ENCODE measurements at places on chromosomes 11 and 22. TPM values are rescaled to one million over a fixed set of nuclear protein-coding genes. Genes with fewer than 3 reads are reported as not detected.

The SLC22A12 gene
- not detected for total RNA-seq

The ABCG4 gene
- 0.49 TPM for total RNA-seq

The PAMR1 gene
- 10.0 TPM for total RNA-seq

The OR5W2 gene
- total RNA-seq = not detected

The ART5 gene
- total RNA-seq = 3.0 TPM

The LRP4 gene
- 13.9 TPM for total RNA-seq

The CSF2RB gene
- total RNA-seq = not detected

The C22orf31 gene
- total RNA-seq = not detected

The TOB2 gene
- total RNA-seq = 15.8 TPM

The LDHAL6A gene
- total RNA-seq = not detected

The KCNJ4 gene
- not detected for total RNA-seq

The FGF4 gene
- total RNA-seq = not detected

The SLC37A2 gene
- 0.98 TPM for total RNA-seq

The GRM5 gene
- total RNA-seq = 0.13 TPM

The OTOG gene
- not detected for total RNA-seq

The CYTH4 gene
- not detected for total RNA-seq

The MMP12 gene
- not detected for total RNA-seq

The SPTBN2 gene
- 63.4 TPM for total RNA-seq

The DDI1 gene
- not detected for total RNA-seq

The CAPN1 gene
- 383 TPM for total RNA-seq

The PLET1 gene
- total RNA-seq = not detected

The OR52I2 gene
- not detected for total RNA-seq

The NLRP14 gene
- total RNA-seq = not detected

The KRTAP5-10 gene
- not detected for total RNA-seq

The FZD4 gene
- 2.4 TPM for total RNA-seq

The CARD10 gene
- total RNA-seq = 51.3 TPM

The VPS51 gene
- total RNA-seq = 269 TPM

The IRF7 gene
- 35.4 TPM for total RNA-seq

The UBQLN3 gene
- not detected for total RNA-seq

The VWA5A gene
- total RNA-seq = 3.1 TPM

The MYO18B gene
- total RNA-seq = not detected

The E2F8 gene
- 4.6 TPM for total RNA-seq

The TSPAN4 gene
- total RNA-seq = 167 TPM

The MRPL17 gene
- 33.7 TPM for total RNA-seq

The USP47 gene
- total RNA-seq = 23.3 TPM

The GGT5 gene
- total RNA-seq = 7.2 TPM

The CRYBB2 gene
- total RNA-seq = not detected

The SLC25A45 gene
- 0.98 TPM for total RNA-seq

The OR52I1 gene
- total RNA-seq = not detected

The TENM4 gene
- total RNA-seq = 53.4 TPM

The ALX4 gene
- not detected for total RNA-seq

The STK33 gene
- 9.0 TPM for total RNA-seq

Measured in mesangial cell (primary cell).